ENCODE measurements at places on chromosomes 3 and 15.

DNA sequence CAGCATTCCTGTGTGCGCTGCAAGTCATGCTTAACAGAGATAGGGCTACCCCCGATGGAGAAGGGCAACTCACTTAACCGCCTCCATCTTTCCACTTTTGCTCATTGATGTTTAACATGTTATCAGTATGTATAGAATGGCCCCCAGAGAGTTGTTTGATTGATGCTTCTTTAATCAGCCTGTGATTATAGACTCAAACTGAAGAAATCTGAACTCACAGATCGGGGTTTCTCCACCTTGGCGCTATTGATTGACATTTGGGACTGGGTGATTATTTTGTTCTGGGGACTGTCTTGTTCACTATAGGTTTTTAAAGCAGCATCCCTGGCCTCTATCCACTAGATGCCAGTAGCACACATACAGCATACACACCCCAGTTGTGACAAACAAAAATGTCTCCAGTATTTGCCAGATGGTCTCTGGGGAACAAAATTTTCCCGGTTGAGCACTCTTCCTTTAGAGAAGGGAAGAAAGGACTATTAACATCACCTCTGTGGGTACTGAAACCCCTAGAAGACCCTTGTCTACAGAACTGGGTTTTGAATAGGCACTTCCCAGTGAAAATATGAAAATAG lies 54.4 kb downstream of the LARS2 start:
- no peak for DNase-seq

DNA sequence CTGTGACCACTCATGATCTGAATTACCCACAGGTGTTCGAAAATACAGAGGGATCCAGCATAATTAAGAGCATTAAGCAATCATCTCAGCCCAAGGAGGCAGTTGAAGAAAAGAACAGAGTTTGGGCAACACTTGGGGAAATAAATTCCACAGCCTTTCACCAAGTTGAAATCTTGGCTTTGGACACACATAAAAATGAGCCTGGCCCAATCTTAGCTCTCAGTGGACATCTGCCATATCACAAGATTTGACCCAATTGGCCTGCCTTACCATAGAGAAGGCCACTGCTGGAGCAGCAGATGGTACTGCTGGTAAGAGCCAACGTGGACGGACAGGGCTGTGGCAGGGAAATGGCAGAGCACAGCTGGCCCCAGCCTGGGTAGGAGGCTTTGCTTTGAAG lies 13.0 kb downstream of the FOXP1 start:
- DNase-seq = no peak

GRCh38 chr15:38859574-38859973 lies 295.0 kb upstream of the RASGRP1 start:
- no peak for DNase-seq

DNA sequence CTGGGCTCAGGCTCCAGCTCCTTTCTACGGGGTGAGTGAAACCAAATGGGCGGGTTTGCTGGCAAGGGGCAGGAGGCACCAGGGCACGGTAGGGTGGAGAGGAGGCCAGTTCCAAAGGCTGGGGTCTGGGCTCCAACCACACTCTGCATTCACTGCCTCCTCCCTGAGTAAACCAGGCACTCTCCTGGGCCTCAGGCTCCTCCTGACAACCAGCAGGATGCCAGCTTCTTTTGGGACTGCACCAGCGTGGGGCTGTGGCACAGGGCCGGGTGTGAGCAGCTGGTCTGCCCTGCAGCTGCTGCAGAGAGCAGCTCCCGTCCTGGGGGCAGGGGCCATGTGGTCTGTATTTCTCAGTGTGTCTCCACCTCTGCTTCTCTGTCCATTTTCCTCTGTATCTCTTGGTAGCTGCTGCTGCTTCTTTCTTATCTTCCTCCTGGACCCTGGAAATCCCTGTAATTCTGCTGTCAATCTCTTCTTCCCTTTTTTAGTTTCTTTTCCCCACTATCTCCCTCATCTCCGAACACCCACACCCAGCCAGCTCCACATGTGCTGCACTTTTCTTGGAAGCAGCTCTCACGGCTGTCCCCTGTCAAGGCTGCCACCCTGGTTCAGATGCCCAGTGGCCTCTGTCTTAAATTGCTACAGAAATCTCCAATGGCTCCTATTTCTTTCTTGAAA lies 54.9 kb upstream of the TBC1D21 start:
- no peak for DNase-seq

GRCh38 chr15:74193299-74193718 lies 9.3 kb downstream of the STRA6 start:
- DNase-seq = peak; percentile 39

- no peak for DNase-seq
Measured at GRCh38 chr15:66923438-66923881, 141.9 kb upstream of the SMAD3 start.

- DNase-seq = no peak
Measured at GRCh38 chr3:112303764-112304325, 9.8 kb upstream of the SLC9C1 start.

- DNase-seq = no peak
Measured at GRCh38 chr3:190053919-190054672, 66.6 kb downstream of the P3H2 start.

- DNase-seq = no peak
Measured at GRCh38 chr3:168123201-168124176, 27.8 kb upstream of the GOLIM4 start.

- DNase-seq = no peak
Measured at GRCh38 chr15:53512029-53512428, 247.4 kb downstream of the WDR72 start.

- DNase-seq = peak; percentile 56
Measured at GRCh38 chr15:99703603-99704443, 29.4 kb downstream of the LYSMD4 start.

DNA sequence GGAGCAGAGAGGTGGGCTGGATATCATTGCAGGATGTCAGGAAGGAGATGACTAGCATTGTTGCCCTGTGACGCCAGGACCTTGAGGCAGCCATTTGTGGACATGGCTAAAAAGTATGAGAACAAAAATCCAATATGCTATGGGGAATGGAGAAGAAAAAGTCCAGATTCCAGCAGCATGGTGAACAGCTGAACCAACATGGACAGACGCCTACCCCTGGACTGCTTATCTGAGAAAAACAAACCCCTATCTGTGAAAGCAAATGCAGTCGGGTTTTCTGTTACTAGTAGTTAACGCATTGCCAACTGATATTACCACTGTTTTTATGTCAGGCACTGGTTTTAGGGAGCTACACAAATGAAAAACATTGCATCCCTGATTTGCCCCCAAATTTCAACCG lies 251.2 kb upstream of the RORA start:
- no peak for DNase-seq

- no peak for DNase-seq
Measured at GRCh38 chr15:51121118-51121517, 26.4 kb upstream of the TNFAIP8L3 start.

- no peak for DNase-seq
Measured at GRCh38 chr3:188590557-188590956, 436.6 kb downstream of the LPP start.

DNA sequence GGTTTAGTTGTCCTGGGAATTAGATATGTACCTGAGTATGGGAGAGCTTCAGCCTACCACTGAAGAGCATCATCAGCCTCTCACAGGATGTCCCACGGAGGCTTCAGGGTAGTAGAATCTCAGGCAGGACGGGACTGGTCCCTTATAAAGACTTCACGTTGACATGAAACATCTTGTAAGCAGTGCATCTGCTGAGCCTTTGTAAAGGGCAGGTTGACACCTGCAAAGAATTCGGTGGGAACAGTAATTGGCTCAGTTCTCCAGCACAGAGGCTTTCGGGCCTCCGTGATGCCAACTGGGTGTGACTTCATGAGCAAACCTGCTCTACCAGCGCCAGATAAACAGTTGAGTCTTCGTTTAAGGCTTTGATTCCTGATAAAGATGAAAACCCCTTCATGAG lies 26.9 kb upstream of the AVEN start:
- DNase-seq = no peak

DNA sequence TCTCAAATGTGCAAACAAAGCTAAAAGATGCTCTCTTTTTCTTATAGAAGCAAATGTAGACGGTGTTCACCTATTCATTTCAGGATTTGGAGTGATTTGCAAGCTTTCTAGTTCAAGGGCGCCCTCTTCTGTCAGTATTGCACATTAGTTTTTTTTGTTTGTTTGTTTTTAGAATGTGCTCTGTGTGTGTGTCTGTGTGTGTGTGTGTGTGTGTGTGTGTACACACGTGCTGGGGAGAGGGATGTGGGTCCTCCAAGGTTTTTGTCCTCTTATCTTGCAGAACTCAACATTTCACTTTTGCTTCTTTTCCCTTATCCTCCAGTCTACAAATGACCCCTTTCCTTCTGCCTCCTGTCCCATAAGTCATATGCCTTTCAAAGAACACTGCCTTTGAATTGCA lies 23.5 kb downstream of the DNAH1 start:
- no peak for DNase-seq

DNA sequence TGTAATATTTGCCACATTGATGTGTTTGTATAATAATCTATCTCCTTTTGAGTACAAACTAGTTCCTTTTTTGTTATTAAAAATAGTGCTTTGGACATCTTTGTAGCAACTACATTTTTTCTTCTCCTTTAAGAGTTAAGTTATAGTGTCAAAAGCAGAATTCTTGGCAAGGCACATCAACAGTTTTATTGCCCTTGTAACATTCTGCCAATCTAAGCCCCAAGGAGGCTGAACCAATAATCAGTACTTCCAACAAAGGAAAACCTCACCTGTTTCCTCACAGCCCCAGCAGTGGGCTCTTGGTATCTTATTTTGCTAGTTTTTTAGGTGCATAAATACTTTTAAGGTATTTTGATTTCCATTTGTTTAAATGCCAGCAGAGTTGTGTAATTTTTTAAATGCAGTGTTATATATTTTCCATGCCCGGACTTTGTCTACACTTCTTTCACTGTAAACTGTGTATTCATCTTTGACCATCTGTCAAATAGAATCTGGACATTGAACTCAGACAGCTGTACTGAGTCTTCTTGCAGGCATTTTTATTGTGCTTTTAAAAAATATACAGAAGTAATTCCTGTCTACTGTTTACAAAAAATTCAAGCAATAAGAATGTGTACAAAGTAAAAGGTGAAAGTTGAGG lies 101.0 kb downstream of the MYLK start:
- no peak for DNase-seq

DNA sequence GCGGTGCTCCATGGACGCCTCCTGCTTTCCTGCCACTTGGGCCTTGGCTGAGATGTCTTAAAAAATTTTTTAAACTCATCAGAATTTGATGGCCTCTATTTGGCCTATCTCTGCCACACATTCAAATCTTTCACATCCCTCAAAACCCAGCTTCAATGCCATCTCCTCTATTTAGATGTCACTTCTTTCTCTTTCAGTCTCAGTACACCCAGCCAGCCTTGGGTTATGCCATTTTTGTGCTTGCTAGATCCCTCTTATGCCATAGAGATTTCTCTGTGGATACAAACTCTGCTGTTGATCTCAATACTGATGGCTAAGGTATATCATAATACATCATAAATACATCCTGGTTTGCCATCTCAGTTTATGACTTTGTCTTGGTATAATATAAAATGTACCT lies 222.3 kb upstream of the TPRG1 start:
- no peak for DNase-seq

DNA sequence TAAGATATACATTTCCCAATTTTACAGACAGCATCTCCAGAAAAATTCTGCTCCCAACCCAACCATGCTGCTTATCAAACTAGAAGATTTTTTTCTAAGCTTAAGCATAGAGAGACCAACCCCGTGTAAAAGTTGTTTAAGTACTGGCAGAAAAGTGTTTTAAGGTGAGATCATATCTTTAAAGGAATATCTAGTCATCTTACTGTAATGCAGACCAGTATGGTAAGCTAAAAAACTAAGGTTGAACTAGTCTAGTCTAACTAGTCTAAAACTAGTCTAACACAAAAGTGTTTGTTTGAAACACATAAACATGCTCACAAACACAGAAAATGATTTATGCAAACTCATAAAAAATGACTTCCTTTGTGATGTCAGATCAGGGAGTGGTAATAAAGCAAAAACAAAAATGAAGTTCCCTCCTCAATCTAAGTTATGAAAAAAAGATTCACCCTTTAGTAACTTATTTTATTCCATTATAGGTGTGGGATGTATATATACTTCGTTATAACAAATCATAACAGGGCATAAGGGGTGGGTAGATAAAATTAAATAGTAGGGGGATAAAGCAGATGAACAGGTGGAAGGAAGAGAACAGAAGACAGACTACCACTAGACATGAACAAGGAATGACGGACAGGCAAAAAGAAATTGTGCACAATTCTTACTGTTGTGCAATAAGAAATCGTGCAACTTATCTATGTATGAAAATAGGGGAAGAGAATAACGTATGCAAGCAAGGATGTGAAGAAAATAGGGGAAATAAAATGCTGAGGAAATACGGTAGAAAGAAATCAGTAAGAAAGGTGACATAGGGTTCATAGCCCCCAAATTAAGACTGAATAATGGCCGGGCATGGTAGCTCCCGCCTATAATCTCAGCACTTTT lies 10.0 kb downstream of the MYO5A start:
- no peak for DNase-seq

DNA sequence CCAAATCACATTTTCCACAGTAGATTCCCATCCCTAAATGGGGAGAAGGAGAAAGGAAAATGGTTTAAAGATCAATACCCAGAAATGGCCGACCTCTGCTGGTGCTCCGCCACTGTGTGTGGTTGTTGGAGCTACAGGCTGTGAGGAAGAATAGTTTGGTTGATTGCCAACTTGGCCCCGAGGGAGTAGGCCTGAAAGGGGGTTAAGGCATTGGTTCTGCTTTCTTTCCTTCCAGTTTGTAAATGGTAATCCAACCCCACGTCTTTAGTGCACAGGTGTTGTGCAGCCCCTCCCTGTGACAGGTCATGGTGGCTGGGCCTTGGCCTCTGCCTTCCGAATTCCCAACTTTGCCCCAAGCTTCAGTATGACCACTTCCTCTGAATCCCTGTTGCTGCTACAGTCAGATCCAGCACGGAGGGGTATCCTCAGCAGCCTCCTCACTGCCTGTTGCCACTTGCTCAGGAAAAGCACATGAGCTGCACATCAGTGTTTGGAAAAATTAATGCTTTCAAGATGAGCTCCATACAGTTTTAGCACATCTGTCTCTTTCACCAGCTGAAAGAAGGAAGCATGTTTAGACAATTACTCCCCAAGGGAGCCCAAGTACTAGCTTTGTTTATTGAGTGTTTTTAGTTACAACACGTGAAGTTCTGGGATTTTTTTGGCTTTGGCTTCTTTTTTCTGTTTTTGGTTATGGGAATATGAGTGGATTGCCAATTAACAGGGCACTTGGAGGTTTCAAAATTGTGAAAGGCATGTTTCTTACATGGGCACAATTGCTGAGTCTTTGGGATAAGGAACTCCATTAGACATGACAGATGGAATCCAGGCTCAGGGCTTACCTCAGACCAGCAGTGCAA lies 92.3 kb upstream of the ROPN1 start:
- no peak for DNase-seq
